ENCODE measurements at places on chromosomes 12 and 14.

- no peak for DNase-seq
These were observed 118.6 kb downstream of the TRMT5 start for GRCh38 chr14:60862283-60862682.

DNA sequence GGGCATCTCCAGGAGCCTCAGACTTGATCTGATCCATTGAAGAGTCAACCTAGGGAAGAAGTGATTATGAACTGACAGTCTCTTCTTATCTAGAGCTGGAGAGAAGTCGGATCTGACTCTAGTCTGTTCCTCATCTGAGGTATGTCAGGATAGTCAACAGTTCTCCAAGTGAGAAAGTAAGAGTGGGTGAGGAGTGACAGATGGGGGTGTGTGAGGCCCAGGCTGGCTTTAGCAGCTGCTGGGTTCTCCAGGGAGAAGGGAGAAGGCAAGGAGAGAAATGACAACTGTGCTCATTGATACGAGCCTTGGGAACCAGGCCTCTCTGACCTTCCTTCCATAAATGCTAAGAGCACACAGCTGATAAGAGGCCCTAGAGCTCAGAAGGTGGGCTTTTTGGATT is 53.3 kb downstream of the IRAK3 start:
- DNase-seq = no peak

DNA sequence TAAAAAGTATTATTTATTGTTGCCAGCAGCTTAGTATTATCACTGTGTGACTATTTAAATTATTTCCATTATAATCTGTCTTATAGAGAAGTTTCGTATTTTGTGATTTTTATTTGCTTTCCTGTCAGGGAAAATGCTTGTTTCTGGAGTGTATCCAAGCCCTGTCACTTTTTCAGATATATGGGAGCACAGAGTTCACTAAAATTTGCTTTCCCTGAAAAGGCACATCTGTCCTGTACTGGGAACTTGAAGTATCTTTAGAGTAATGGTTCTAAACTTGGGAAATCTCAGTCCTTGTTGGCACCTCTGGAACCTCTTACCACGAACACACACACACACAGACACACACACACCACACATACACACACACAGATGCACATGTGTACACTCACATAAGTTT is 39.3 kb upstream of the SSTR1 start:
- no peak for DNase-seq

DNA sequence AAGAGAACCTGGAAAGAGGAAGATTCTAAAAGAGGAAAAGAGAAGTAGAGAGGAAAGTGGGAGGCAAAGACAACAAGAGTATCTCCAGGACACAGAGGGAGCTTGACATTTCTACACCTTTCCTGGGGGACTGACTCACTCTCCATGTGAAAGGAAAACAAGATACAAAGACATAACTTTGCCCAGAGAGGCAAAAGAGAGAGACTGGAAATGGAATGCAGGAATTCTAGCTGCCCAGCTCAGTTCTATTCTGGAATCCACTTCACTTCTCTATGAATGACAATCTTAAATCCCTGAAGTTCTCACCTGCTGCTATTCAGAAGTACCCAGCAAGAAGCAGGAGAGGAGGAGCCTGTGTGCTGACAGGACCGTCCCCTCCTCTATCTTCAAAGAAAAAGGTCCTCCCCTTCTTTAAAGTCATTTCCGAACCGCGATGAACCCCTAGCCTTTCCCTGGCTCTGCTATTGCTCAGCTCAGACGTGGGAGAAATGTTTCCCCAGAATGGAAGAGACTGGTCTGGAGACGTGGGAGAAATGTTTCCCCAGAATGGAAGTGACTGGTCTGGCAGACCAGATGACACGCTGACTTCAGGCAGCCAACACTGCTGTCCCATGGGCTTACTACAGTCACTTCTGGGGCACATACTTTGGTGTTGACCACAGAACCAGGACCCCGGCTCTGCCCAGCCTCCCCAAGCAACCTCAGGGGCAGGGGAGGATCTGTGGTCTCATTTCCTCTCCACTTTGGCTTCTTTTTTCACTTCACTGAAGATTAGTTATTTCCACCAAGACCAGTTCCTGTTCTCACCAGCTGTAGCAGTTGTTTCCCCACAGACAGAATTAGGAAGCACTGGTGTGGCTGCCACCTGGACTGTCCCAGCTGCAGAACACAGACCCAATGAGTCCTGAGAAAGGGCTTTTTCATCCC is 8.3 kb downstream of the FMNL3 start:
- DNase-seq = peak; percentile 78

DNA sequence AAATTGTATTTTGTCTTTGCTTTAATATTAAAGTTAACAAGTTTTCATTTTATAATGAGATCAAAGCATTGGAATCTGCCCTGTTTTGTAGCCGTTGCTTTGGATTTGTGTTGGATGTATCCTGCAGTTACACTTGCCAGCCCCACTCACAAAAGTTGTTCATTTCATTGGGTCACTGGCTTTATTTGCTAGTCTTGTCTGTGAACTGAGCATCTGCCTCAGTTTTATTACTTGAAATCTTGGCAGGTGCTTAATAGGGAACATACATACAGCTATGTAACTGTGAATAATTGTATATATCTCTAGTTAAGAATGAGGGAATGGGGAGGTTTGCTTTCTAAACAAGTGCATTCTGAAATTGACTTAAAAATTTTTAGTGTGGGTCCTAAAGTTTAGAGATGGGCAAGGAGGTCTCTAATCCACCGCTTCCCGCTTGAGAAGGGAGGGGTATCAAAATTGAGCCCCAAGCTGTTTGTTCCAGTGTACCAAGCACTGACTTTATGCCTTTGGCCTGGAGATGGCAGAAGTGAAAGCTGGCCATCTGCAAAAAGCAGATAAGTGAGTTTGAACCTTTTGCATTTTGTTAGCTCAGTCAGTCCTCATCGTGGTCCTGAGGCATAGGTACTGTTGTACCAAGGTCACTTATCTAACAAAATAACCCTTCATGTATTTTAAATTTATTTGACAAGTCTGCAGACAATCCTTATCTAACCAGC is 9.3 kb downstream of the EIF5 start:
- no peak for DNase-seq

GRCh38 chr12:32344047-32344446 is 55.3 kb upstream of the FGD4 start:
- no peak for DNase-seq

DNA sequence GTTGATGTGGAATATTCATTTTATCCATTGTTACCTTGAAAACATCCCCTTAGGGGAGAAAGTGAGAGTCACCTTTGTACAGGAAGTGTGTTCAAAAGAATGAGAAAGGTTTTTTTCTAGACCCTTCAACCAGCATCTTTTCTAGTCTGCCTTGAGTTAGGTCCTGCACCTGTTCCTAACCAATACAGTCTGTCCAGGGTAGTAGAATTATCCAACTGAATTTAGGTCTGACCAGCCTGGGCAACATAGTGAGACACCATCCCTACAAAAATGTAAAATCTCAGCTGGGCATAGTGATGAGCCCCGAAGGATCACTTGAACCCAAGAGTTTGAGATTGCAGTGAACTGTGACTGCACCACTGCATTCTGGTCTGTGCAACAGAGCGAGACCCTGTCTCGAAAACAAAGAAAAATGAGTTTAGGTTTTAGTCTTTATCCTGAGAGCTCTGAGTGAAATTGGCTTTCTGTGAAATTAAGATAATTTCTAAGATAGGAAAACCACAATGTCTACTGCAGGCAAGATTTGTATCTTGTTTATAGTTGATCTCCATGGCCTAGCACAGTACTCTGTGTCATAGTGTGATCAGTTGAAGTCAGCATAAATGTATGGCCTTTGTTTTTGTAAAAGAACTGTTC is 25.2 kb downstream of the ARHGAP5 start:
- DNase-seq = no peak

- peak; percentile 57 for DNase-seq
These were observed 88.2 kb downstream of the KLHL28 start for GRCh38 chr14:44873536-44873935.

- no peak for DNase-seq
These were observed 222.5 kb upstream of the CNTN1 start for GRCh38 chr12:40469736-40470135.

GRCh38 chr12:21769307-21769706 is 5.2 kb downstream of the KCNJ8 start:
- DNase-seq = no peak

- DNase-seq = no peak
These were observed 39.1 kb upstream of the STAB2 start for GRCh38 chr12:103547929-103548328.

DNA sequence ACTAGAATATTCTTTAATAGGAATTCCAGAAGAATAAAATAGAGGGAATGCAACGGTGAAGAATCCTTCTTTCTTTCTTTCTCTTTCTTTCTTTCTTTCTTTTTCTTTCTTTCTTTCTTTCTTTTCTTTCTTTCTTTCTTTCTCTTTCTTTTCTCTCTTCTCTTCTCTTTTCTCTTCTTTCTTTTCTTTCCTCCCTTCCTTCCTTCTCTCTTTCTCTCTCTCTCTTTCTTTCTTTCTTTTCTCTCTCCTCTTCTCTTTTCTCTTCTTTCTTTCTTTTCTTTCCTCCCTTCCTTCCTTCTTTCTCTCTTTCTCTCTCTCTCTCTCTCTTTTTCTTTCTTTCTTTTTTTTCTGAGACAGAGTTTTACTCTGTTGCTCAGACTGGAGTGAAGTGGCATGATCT is 160.8 kb upstream of the PRICKLE1 start:
- DNase-seq = no peak

GRCh38 chr12:74537126-74537706 is 419 bp upstream of the ATXN7L3B start:
- no peak for DNase-seq

DNA sequence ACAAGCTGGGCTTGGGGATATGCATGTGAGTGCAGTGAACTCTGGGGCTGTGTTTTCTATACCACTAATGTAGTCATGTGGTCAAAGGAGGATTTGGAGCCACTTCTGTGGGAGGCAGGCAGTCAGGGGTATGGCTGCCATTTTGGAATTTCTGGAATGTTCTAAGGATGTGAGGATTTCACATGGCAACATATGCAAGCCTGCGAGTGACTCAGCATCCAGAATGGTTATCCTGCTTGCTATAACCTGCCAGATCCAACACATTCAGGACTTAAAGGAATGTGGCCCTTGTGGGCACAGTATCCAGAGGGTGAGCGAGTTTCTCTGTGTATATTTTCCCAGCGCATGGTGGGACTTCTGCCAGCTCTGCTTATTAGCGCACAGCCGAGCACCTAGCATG is 249.2 kb upstream of the PWP1 start:
- peak; percentile 91 for DNase-seq

GRCh38 chr12:91565246-91565645 is 382.6 kb upstream of the DCN start:
- DNase-seq = no peak

GRCh38 chr14:56304456-56304855 is 186.2 kb downstream of the PELI2 start:
- no peak for DNase-seq

DNA sequence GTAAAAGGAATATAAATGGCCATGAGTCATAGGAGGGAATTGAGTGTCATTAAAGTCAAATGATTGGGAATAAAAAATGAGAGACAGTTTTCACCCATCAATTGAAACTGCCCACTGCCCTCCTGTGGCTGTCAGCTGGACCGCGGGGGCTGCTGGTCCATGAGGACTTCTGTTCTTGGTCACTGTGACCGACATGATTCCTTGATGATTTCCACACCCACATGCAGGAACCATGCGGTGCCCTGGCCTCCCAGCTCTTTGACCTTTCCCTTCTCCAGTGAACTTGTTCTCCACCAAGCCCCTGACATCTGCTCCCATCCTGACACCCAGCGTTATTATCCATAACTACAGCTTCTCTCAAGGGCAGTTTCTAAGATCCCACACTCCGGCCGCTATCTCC is 48.4 kb downstream of the C12orf75 start:
- DNase-seq = no peak

- DNase-seq = no peak
These were observed 469.0 kb downstream of the GALC start for GRCh38 chr14:87524011-87524410.

GRCh38 chr14:96705422-96706092 is 91.6 kb upstream of the VRK1 start:
- no peak for DNase-seq

- DNase-seq = no peak
These were observed 750 bp upstream of the DBX2 start for GRCh38 chr12:45051572-45052125.

DNA sequence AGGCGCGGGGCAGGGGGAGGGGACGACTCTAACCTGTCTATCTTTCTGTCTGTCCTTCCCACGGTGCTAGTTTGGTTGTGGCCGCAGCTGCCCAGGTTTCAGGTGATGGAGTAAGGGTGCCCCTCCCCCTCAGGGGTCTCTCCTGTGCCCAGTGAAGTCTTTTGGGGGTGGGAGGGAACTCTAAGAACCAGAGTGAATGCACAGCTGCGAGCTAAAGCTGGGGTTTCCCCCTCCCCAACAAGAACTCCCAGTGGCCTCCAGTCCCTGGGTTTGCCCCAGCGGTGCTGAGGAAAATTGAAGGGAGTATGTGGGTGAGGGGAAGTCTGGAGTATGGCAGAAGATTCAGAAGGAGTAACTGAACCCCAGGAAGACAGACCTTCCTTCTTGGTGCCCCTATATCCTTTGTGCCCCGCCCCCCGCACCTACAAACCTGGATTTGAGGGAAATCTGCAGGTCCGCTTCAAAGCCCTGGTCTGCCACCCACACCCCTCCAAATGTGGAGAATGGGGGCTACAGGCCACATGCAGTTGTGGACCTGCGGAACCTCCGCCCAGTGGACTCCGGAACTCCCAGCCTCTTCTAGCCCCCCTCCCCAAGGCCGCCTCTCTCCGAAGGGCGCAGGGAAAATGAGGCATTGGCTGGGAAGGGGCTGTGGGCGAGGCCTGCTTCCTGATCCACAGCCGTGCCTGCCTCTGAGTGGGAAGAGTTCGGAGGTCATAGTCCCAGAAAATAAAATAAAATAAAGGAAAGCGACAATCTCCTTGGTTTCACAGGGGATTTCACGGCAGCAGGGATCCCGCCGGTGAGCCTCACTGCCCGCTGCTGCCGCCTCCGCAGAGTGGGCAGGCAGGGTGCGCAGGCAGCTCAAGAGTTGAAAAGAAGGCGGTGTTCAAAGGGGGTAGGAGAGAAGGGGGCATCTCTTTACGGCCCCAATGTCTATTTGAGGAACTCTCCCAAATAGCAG is 3.4 kb upstream of the HOXC9 start:
- DNase-seq = no peak

DNA sequence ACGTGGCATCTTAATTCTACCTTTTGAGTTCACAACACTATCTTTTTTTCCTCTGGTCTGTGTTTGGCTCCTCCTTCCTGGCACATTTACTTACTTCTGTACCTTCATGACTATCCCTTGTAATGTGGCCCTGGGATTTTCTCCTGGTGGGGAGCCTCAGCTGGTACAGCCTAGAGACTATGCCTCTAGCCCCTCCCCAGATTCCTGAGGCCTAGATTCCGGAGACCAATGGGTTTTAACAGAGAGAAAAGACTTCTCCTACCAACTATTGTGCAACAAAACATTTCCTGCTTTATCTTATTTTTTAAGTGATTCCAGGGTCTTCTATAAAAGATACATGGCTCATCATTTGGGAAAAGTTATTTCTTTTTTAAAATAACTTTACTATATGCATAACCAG is 216.2 kb upstream of the KRR1 start:
- peak; percentile 64 for DNase-seq

- no peak for DNase-seq
These were observed 17.3 kb downstream of the EMG1 start for GRCh38 chr12:6987956-6988553.

Measured in islet precursor cell (in vitro differentiated cells).